ENCODE measurements at places on chromosomes 11 and 22.

GRCh38 chr11:69071086-69071800, 22.5 kb downstream of the TPCN2 start:
- DNase-seq, result no peak

DNA sequence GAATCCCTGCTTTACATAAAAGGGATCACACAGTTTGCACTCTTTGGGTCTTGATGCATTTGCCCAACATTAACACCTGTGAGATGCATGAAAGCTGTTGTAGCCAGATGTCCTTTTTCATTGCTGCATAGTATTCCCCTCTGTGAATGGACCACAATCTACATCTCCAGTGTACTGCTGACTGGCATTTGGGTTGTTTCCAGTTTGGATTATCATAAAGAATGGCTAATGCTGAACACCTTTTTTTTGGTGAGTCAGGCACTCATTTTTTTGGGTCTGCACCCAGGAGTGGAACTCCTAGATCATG, 58.3 kb downstream of the PHF21B start:
- DNase-seq, result no peak

DNA sequence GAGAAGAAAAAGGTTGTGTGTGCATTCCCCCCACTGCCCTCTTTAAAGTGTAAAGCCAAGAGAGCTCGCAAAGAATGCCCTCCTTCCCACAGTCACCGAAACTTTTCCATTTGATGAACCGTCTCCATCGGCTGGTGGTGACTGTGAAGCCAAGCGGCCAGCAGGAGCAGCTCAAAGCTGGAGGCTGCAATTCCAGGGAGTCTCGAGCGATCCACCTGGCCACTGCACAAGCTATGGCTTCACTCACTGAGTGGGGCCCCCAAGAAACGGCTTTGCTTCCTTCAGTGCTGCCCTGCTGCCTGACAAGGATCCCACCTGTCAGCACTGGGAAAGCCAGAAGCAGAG, 117.7 kb downstream of the ABTB2 start:
- DNase-seq, result no peak

DNA sequence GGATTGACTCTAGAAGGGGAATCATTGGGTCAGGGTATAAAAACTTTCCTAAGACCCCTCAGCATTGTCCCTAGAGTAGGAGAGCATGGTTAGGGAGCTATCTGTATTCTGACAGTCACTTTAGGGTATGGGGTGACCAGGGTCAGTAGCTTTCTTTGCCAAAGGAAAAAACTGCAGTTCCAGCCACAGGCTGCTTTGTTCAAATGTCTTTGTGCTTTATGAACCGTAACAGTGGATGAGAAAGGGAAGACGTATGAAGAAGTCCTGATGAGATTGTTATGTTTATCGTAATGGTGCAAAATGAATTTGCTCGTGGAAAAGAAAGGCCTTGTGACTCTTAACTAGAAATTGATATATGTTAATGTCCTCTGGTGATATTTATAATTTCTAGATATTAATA, 30.0 kb downstream of the CYB5R2 start:
- DNase-seq, result no peak

DNA sequence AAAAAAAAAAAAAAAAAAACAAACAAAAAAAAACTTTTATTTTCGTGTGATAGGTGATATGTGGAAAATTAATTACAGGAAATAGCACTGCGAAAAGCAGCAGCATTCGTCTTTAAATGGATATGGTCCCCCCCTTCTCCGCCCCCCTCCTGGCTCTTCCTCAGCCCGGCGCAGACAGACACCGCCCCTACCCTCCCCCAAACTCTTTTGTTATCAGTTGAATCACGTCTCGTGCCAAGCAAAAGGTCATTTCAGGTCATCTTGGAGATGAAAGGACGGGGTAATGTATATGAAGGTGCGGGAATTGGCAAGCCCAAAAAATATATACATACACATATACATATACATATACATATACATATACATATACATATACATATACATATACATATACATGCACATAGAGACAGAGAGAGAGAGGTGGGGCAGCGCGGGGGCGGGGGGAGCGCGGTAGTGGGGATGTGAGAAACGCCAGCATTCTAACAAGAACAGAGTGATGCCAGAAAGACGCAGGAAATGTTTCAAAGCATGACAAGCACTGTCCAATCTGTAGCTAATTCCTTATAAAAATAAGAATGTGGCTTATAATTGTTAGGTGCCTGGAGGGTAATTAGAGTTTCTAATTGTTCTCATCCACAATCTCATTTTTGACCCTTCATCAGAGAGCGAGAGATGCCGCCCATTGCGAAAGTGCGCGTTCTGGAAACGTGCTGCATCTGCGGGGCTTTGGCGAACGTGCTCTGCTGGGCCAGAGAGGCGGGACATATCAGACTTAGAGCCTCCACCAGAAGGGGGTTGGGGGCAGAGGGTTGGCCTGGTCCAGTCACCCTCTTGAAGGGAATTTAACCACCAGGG, 214.5 kb upstream of the UBASH3B start:
- peak; percentile 18 for DNase-seq

GRCh38 chr11:230431-230830, 5.7 kb downstream of the SIRT3 start:
- DNase-seq, result no peak

- no peak for DNase-seq
These were observed 128.3 kb downstream of the MAML2 start for GRCh38 chr11:96214777-96215109.

GRCh38 chr22:41332217-41332939, 31.1 kb downstream of the ZC3H7B start:
- DNase-seq, result no peak

DNA sequence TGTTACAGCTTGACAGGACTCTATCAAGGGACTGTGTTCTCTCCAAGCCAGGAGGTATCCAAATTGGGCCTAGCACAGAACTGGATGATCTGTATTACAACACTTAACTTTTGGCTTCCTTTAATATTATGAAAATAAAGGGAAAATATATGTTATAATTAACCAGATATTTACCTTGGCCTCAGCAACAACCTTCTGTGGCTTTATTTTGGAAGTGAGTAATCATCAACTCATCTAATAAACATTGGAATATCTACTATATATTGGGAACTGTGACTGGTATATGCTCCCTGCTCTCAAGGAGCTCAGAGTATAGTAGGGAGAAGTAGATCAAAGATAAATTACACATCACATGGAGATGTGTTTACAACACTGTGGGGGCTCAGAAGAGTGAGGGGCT, 352.2 kb downstream of the METTL15 start:
- no peak for DNase-seq

DNA sequence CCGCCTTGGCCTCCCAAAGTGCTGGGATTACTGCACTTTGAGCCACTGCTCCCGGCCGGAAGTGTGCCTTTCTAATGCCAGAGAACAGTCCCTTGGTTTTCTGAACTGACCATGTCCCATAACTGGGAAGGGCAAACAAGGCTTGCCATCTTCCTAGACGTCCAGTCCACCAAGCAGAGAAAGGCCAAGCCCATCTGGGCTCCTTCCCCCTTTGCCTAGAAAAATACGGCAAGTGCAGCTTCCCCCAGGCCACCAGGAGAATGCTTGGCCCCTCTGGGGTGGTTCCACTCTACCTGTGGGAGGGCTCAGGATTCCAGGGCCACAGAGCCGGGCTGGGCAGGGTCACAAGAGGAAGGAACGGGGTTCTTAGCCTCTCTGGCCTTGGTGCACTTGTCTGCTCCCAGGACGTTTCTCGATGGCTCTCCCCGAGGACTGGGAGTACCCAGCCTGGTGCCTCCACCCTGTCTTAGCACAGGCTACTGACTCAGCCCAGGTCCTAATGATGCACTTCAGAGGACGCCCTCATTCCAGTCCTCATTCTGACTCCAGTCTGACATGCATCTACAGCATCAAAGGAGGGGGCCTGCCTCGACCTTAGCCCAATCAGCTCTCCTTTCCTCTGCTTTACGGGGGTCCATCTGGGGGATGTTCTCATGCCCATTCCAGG, 1.2 kb downstream of the USP2 start:
- no peak for DNase-seq

- no peak for DNase-seq
These were observed 217.8 kb downstream of the FAM76B start for GRCh38 chr11:95571718-95572260.

DNA sequence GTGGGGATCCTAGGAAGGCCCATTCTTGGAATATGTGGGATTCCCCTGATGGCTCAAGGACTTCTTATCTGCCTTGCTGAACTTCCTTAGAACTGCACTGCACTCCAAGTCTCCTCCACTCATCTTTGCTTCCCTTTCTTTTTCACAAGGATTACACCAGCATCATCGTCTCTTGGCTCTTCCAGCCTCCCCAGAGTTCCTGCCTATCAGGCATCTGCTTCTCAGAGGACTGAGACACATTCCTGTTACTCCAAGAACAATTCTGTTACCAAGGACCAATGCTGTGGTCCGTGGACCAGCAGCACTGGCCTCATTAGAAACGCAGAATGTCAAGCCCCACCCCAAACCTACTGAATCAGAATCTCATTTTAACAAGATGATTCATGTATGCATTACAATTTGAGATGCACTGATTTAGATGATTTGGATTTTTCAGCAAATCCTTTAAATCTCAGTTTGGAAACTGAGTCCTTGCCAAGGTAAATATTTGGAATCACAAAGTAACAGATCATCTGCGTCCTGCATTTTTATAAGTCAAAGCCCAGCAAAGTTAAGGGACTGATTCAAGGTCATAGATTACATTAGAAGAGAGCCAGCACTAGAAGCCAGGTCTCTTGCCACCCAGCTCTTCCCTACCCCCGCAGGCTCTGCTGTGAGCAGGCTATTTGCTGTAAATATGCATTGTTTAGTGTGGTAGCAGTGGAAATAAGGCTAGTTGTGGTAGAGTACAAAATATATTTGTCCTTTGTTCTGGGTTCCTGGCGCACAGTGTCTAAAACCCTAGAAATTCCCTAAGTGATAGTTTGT, 110.9 kb downstream of the SWAP70 start:
- peak; percentile 44 for DNase-seq

GRCh38 chr11:69546735-69547370, 65.4 kb downstream of the LINC01488 start:
- DNase-seq, result no peak

- DNase-seq, result peak; percentile 74
These were observed 37.2 kb downstream of the RPS6KA4 start for GRCh38 chr11:64396079-64396591.

DNA sequence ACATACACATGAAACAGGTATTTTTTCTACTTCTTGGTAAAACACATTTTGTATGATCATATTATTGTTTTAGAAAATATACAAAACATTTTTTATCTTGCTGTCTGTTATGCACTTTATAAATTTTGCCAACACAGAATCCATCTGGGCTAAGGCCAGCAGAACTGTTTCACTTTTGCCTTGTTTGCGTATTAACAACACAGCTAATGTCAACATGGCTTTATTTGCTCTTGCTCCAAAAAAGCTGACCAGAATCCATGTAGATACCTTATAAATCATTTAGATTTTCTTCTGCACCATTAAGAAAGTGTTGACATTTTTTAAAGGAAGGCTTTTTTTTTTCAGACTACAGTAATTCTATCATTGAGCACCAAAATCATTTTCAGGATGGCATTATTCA, 58.1 kb upstream of the PGR start:
- no peak for DNase-seq

DNA sequence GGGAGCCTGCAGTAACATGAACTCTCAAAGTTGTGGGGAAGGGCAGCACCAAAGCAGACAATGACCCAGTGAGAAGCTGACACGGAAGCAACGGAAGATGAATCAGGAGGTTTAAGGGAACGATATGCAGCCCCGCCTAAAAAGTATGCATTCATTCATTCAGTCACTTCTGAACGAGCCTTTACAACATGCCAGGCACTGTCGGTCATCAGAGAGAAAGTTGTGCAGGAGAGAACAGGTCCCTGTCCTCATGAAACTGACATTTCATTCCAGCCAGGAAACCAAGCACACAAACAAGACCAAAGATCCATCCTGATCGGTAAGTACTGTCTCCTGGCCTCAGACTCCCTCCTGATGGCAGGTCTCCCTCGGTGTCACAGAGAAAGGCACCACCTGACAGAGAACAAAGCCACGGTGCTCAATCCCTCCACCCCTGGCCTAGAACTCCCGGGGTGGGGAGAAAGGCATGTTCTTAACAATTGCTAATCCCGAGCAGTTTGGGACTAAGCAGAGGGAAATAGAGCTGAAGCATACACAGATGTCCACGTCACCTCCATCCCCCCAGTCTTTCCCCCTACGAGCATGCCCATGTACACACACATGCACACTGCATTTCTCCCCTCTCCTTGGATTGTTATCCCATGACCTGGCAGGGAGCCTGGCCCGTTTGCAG, 49.3 kb downstream of the LRFN4 start:
- no peak for DNase-seq

GRCh38 chr11:65210361-65210731, 28.6 kb downstream of the CAPN1 start:
- DNase-seq, result no peak

DNA sequence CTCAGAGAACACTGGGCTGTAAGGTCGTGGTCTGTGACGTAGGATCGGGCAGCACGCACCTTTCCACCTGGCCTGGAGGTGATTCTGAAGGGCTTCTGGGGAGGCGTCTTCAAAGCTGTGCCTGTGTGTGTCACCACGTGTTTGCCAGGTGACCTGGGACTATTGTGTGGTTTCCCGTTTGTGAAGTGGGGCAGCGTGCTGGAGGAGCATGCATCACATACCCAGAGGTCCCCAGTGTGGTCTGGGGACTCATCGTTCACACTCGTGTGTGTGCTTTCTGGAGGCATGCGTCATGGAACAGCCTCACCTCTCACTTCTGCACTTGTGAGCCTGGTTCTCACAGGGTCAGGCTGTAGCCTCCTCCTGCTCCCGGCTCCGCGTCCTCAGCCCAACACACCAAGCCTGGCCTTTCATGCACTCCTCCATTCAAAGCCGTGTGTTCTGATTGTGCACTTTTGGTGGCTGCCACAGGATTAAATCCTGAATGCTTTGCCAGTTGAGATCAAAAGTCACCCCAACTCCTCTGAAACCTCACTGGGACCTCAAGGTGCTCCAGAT, 106.3 kb downstream of the KCNQ1OT1 start:
- DNase-seq, result no peak

GRCh38 chr11:68751004-68751325, 355 bp downstream of the TESMIN start:
- DNase-seq, result no peak

DNA sequence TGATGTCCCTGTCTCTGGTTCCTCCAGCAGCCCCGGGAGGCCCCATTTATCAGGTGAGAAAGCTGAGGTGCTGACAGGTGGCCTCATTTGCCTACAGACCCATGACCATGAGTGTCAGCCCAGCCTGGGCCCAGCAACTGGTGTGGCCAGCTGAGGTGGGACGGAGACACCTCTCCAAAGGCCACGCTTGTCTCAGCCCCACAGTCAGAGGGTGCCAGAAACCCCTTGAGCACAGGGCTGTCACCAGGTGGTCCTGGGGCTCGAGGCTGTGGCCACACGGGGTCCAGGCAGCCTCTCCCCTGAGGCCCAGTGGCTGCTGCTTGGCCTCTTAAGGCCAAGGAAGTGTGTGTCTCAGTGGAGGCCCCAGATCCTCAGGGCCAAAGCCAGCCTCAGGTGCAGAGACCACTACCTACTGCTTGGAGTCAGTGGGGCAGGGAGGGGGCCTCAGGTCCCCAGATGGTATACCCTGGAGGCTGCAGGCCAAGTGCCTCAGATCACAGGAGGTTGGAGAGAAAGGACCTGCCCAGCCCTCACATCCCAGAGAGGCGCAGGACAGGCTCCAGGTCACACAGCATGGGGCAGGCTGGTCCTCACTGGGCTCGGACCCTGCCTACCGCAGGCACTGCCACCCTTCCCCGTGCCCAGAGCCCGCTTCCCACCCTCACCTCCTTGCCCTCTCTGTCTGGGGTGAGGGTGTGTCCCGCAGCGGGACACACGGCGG, 11.4 kb downstream of the RAB3IL1 start:
- DNase-seq, result no peak
